WERI-Rb-1 (cell line): ENCODE measurements at places on chromosomes 1 and 21.
A peak's percentile ranks its signal among the peaks of the same experiment; 100 is the strongest.

GRCh38 chr21:45414396-45415187 lies 9.6 kb downstream of the COL18A1 start:
- DNase-seq, result no peak

GRCh38 chr1:41481109-41481775 lies 3.2 kb downstream of the EDN2 start:
- no peak for DNase-seq

GRCh38 chr1:9367806-9368205 lies 75.1 kb downstream of the SPSB1 start:
- no peak for DNase-seq

DNA sequence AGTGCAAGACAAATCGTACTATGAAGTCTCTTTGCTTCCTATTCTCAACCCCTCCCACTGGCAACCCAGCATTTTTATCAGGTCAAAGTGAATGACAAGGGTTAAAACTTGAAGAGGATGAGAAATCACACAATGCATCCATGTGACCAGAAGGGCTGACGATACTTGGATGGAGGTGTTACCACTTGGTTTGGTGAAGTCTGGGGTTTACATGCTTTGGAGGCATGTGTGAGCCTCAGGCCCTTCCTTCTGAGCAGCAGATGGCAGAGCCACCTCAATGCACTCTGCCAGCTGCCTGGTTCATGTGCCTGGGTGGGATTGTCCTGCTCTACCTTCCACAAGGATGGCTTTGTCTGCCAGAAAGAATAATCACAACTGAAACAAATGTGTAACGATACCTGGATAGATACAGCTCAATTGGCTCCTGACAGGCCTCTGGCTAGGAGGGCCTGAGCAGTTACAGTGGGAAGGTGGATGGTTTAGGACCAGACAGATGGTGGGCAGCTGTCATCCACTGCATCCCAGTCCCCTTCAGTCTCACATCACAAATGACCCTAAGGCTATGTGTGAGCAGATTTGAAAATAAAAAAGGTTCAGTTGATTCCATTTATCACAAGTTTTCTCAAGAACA lies 51.5 kb upstream of the CNIH3 start:
- no peak for DNase-seq

- no peak for DNase-seq
These were observed 621.5 kb upstream of the ADGRL2 start for GRCh38 chr1:81179242-81179641.

GRCh38 chr21:37915941-37916309 lies 332 bp downstream of the KCNJ6 start:
- DNase-seq, result peak; percentile 63

- no peak for DNase-seq
These were observed 9.2 kb upstream of the RXRG start for GRCh38 chr1:165454091-165454610.

- DNase-seq, result peak; percentile 72
These were observed 21.7 kb downstream of the PDXK start for GRCh38 chr21:43740497-43741156.

DNA sequence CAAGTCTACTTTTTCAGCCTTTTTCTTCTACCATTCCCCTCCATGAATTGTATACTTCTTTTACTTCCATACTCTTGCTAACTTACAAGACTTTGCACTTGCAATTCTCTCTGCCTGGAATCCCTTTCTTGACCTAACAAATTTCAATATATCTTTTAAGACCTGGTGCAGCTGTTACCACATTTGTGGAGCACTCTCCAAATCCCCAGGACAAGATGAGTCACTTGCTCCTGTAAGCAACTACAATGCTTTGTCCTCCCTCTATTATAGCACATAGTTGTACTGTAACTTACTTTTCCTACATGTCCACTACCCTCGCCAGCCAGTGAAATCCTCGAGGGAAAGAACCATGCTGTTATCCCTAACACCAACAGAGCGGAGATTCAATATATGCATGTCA lies 43.1 kb downstream of the WARS2 start:
- no peak for DNase-seq

DNA sequence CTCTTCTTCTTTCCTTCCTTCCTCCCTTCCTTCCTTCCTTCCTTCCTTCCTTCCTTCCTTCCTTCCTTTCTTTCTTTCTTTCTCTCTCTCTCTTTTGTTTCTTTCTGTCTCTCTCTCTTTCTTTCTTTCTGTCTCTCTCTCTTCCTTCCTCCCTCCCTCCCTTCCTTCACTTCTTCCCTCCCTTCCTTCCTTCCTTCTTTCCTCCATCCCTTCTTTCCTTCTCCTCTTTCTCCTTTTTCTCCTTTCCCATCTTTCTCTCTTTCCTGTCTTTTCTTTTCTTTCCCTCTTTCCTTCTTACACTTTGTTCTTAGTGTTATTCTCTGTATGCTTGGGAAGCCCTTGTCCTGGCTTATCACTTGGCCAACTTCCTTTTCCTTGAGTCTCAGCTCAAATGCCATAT lies 72.5 kb upstream of the MPC2 start:
- no peak for DNase-seq
